ENCODE measurements at places on chromosomes 7 and 10.

DNA sequence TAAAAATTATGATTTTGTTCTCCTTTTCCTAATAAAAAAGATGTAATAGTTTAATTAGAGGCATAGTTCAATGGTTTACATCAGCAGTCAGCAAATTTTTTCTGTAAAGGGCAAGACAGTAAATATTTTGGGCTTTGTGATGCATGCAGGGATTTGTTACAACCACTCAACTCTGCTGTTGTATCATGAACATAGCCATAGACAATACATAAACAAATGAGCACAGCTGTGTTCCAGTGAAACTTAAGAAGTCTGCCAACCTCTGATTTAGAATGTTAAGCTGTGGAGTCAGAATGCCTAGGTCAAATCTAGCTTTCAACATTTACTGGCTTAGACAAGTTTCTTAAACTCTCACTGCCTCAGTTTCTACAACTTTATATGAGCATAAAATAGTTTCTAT is 31.6 kb downstream of the ASZ1 start:
- DNase-seq: no peak

DNA sequence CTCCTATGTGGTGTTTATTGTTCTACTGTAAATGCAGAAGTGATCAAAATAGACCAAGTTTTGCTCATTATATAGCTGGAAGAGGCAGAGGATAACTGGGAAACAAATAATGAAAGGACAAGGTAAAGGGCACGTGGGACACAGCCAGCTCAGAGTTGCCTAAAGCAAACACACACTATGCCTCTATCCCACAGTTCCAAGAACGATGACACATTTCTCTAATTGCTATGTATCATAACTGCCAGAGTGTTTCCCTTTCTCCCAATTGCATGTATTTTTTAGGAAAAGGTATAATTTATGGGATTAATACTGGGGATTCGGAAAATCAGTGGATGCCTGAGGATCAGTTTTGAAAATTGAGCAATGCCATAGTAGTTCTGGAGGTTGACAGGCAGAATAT is 49.0 kb downstream of the CCDC71L start:
- no peak for DNase-seq

DNA sequence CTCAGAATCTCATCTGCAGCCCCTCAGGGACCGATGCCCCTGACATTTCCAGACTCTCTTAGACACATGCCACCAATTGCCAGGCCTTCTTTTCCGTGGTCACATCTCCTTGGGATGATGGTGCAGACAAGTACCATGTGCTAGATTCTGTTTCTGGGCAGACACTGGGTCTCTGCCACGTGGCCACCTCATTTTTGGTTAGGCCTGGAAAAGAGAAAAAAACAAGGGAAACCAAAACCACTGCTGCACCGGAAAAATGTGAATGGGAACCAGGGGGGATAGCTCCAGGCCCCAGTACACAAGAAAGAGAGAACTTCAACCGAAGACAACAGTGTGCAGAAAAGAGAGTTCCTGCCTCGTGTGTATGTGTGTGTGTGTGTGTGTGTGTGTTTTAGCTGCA is 23.0 kb upstream of the MXI1 start:
- no peak for DNase-seq

DNA sequence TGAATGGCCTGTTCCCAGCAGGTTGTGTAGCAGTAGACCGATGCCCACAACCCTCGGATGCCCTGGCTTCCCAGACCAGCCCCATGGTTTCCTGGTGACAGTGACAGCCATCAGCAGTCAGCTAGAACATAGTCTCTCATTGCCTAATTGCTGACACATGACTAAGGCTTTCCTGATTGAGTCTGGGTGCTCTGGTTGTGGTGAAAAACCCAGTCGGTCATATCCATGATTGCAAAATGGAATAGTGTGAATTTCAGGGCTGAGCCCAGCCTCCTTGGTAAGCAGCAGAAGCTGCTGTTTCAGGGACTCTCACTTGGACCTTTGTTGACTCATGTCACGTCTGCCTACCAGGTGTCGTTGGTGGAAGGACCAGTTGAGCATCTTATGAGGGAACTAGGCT is 36.6 kb downstream of the POR start:
- no peak for DNase-seq

- no peak for DNase-seq
These were observed 15.8 kb downstream of the CNPY1 start for GRCh38 chr7:155530601-155531000.

DNA sequence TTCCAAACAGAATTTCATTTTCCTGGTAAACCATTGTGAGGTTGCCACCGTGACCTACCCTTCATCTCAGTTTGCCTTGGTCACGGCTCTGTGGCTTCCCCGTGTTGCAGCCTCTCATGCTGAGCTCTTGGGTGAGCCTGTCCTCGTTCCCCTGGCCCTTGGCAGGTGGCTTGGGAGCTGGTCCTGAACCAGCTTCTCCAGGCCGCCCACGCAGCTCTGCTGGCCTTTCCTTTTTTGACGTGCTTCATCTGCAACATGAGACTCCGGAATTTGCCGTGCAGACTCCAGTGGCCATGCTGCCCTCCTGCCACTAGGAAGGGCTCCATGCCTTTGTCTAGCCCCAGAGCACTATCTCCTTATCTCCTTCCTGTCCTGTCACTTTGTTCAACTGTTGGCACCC is 93.0 kb upstream of the NPS start:
- no peak for DNase-seq

DNA sequence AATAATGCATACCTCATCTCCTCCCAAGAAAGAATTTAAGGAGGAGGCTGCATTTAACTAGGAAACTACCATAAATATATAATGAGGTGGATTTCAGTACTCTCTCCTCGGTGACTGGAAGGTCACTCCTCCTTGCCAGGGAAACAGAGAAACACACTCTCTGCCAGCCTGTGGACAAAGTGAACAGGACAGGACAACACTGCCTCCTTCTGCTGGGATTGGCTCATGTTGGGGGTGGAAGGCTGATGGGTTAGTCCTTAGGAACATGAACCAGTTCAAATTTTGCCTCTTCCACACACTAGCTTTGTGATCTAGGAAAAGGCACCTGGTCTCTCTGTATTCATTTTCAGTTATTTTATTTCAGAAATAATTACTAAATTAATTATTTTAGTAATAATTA is 50.6 kb upstream of the STEAP4 start:
- no peak for DNase-seq

DNA sequence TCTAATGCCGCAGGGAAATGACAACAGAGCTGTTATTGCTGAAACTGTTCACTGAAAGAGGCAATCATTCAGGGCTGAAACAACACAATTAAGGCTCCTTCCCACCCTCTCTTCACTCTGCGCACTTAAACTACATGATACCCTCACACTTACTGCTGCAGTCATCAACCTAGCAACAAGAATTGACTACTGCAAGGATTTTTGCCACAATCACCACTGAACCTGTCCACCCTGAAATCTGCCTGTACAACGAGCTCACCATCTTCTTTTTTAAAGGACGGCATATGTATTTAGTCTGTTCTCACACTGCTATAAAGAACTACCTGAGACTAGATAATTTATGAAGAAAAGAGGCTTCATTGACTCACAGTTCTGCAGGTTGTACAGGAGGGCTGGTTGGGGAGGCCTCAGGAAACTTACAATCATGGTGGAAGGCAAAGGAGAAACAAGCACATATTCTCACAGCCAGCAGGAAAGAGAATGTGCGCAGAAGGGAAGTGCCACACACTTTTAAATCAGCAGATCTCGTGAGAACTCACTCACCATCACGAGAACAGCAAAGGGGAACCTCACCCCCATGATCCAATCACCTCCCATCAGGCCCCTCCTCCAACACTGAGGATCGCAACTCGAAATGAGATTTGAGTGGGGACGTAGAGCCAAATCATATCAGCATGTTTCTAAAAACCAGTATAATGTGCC is 131.7 kb downstream of the SORCS1 start:
- no peak for DNase-seq

GRCh38 chr10:14774797-14775196 is at the start of gene FAM107B:
Gene FAM107B, minus strand, starts transcription at chr10:14774897. Its CDS starts 234 bp downstream, at chr10:14774663.
- no peak for DNase-seq

DNA sequence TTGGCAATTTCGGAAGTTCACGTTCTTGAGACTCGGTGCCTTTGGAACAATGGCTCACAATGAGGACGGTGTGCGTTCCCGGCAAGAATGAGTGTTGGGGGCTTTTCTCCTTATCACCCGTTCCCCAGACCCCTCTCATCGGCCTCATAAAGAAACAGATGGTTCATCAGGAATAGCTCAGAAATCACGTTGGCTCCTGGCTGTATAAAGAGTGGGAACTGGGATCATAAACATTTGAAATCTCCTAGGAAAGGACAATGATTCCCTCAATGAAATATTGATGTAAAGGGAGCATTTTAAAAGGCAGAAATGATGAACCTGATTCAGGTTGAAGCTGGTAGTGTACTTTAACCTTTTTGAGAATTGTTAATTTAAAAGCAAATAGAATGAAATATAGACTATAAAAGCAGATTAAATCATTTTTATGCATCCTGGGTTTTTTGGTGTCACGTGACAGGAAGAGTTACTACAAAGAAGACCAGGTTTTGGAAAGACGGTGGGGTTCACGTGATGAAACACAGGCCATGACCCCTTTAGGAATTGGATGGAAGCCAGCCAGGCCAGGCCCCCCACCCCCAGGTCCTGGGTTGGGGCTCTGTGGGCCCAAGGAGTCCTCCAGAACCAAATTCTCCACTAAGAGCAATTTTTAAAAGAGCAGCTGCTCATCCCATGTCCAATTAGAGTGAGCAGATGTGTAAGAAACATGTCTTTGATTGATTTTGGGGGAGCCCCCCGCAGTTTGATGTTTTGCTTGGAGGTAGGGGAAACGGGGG is 63.0 kb downstream of the CUX1 start:
- DNase-seq: no peak

DNA sequence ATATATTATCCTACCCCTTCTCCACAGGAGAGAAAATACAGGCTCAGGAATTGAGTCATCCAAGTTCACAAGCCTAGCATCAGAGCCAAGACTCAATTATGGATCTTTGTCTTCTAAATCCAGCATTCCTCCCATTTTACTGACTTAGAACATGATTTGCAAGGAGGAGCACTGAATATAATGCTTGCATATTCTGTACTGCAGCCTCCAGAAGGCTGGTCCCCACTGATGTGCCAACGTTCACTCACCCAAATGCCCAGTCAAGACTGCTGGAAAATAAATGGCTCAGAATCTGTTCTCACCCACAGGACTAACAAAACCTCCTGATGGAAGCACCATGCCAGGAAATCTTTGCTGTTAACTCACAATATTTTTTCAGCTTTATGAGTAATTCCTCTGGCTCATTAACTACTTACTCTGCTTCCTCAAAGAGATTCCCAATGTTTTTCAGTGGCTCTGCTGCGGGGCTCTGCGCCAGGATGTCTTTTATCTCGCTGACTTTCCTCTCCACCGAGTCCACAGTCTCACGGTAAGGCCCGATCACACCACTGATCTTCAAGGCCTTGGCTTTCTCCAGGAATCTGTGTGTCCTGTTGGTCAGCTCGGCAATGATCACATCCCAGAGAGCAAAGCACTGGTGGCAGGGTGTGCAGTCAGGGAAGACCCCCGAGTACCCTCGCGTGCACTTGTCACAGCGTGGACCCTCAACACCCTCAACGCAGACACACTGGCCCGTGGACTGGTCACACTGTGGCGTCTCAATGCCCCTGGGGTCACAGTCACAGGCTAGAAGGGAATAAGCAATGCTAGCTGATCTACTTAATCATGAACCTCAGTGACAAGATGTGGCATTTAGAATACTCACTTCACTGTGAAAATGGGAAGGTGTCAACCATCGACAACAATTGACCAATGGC is 48.8 kb downstream of the DLD start:
- no peak for DNase-seq

DNA sequence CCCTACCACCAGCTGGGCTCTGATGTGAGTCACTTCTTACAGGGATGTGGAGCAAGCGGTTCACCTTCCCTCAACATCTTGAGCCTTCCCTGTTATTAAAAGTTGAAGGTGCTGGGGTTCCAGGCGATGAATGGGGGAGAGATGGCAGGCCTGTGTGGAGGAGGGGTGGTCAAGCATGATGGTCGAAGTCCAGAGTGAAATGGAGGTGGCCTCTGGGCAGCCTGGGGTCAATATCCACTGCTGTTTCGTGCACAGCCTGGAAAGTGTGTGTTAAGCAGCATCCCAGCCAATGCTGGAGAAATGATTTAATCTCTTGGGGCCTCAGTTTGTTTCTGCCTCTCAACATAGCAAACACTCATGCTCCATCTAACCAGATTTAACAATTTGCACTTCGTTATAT is 33.7 kb upstream of the DMBT1 start:
- no peak for DNase-seq

DNA sequence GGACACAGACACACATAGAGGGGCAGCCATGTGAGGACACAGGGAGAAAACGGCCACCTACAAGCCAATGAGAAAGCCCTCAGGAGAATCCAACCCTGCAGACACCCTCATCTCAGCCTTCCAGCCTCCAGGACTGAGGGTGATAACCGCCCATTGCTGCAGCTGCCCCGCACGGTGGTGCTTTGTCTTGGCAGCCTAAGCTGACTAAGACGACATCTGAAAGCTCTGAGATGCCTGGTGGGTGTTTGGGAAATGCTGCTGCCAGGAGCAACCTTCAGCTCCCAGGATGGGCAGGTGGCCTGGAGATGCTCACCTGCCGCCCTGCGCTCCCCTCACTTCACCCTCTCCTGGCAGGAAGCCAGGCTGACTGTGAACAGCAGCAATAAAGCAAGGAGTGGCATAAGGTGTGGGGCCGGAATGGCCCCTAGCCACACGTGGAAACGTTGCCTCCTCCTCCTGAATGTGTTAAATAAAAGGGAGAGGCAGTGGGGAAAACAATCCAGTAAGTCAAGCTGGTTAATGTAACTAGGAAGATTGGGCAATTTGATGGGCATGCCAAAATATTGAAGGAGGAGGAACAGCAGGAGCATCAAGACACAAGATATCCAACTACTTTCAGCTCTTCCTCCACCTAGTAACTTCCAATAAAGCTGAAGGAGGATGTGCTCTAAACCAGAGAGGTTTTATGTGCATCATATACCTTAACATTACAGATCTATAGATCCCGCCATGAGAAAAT is 121.5 kb downstream of the TNS3 start:
- no peak for DNase-seq

DNA sequence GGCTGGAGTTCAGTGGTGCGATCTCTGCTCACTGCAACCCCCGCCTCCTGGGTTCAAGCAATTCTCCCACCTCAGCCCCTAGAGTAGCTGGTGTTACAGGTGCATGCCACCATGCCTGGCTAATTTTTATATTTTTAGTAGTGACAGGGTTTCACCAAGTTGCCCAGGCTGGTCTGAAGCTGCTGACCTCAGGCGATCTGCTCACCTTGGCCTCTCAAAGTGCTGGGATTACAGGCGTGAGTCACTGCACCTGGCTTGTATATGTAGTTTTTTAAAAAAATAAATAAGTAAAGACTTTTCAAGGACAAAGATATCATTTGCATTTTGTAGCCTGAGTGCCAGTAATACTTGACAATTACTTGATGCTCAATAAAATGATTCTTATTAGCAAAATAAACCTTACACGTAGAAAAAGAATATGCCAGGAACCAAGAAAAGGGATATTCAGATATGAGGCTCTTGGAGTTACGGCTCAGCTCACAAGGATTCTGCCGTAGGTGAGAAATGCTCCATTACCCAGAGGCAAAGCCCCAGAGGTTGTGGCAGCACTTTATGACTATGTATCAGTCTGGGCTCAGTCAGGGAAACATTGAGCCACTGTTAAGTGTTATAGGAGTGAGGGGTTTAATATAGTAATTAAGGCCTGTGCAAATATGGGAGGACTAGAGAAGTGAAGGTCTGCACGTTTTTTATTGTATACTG is 98.5 kb downstream of the TPST1 start:
- DNase-seq: no peak

Data from stimulated activated CD8-positive, alpha-beta memory T cell treated with anti-CD3 and anti-CD28 coated beads, Interleukin-7, amount 100 ng/mL, for 1 hour (primary cell).